Pulmonary artery endothelial cell (primary cell): ENCODE measurements at places on chromosomes 12 and 14. TPM values are rescaled to one million over a fixed set of nuclear protein-coding genes. Genes with fewer than 3 reads are reported as not detected.

DNA sequence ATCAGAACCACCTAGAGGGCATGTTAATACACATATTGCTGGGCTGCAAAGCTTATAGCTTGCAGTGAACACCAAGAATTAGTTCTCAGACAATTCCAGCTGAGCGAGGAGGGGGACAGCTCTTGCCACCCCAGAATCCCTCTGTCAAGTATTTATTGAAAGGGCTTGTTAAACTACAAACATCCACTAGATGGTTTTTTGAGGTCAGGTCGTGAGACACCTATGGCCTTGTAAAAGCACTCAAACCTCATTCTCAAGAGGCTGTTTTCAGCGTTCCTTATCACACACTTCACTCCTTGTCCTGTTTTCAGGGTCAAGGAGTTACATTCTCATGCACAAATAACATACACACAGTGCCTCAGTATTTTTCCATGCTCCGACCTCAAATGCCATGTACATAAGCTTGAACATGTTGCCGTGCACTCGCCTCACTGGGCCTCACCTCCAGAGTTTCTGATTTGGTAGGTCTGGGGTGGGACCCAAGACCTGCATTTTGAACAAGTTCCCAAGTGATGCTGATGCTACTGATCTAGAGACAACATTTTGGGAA is 98.8 kb upstream of the PTPRR start:
- no peak for DNase-seq

DNA sequence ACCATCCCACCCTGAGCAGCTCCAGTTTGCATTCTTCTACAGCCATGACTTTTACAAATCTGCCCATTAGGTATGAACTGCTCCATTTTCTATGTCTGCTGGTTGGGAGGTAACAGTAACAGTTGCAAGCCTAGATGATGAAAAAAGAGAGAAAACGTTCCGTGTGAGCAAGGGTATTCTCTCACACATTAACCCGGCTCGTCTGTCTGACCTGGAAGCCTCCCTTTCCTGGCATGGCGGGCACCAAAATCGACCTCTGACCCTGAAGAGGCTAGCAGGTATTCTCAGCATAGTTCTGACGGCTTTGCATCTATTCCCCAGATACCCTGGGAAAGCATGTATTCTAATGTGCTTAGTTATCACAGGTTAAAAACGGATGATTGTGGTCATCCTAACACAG is 31.8 kb downstream of the APPL2 start:
- no peak for DNase-seq

DNA sequence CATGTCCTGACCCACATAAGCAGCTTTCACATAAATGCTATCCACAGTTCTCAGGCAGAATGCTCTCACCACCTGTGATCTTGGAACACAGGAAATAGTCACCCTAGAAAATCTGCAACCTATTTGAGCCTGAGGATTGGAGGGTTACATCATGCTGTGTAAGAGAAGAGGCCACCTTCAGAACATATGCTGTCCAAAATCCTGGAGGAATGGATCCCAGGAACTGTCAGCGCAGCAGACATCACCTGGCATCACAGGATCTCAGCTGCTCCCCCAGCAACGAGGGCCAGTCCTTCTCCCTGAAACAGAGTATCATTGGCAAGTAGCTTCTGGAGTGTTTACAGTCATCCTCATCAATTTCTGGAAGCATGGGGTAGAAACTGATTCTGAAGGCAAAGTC is 63.2 kb upstream of the LTA4H start:
- no peak for DNase-seq

GRCh38 chr14:103502877-103503276 is 19.8 kb downstream of the CKB start:
- no peak for DNase-seq

DNA sequence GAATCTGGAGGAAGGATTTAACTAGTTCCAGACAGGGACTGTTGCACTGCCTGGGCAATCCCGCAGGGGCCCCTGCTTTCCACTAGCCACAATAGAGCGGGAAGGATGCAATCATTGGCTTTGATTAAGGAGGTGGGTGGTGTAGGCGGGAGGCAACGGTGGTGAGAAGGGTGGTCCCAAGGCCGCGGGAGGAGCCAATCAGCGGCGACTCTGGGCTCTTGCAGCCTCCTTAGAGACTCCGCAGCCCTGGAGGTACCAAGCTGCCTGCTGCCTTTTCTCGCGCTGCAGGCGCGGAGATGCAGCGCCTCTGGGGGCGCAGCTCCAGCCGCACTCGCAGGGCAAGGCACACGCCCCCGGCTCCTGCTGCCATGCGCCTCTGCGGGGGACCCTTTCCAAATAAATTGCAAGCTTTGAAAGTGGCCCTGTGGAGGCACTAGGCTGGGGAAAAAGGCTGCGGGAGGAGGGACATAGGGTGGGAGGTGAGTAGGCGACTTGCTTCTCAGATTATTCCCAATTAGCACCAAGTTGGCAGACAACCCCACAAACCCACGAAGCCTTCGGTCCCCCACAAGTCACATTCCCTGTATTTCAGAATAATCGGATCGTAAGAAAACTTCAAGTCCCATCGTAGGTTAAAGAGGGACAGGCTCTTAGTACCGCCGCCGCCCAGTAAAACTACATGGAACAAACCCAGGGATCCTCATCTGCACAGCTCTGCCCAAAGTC is 858 bp upstream of the KCNA1 start:
- no peak for DNase-seq

DNA sequence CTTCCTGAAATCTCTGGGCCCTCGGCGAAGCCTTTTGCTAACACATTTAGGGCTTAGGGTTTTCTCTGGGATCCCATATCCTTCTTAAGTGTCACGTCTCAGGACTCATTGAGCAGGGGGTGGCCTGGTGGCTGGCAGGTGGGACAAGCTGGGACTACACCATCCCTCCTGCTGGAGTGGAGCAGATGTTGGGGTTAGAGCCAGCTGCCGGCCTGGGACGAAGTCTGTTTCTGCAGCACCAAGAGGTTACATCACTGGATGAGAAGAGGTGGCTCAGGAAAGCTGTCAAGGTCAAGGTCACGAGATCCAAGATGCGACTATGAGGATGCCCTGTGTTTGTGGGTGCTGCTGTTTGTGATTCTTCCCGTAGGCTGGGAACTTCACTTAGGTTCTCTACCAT is 16.3 kb downstream of the SMCO2 start:
- no peak for DNase-seq

DNA sequence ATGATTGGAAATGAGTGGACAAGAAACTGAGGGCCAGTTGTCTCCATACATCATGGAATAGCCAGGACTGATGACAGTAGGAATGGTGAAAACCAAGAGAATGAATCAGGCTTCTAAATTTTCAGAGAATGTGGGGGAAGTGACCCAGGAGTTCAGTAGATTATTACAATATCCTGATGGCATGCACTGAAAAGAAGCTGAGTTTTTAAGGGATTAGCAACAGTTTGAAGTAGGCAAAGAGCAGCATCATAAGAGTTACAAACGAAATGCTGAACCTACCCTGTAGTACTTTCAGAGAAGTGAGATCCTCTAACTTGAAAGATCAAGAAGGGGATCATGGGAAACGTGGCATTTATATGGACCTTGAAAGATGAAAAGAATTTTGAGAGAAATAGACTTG is 13.2 kb downstream of the SLC2A14 start:
- no peak for DNase-seq

DNA sequence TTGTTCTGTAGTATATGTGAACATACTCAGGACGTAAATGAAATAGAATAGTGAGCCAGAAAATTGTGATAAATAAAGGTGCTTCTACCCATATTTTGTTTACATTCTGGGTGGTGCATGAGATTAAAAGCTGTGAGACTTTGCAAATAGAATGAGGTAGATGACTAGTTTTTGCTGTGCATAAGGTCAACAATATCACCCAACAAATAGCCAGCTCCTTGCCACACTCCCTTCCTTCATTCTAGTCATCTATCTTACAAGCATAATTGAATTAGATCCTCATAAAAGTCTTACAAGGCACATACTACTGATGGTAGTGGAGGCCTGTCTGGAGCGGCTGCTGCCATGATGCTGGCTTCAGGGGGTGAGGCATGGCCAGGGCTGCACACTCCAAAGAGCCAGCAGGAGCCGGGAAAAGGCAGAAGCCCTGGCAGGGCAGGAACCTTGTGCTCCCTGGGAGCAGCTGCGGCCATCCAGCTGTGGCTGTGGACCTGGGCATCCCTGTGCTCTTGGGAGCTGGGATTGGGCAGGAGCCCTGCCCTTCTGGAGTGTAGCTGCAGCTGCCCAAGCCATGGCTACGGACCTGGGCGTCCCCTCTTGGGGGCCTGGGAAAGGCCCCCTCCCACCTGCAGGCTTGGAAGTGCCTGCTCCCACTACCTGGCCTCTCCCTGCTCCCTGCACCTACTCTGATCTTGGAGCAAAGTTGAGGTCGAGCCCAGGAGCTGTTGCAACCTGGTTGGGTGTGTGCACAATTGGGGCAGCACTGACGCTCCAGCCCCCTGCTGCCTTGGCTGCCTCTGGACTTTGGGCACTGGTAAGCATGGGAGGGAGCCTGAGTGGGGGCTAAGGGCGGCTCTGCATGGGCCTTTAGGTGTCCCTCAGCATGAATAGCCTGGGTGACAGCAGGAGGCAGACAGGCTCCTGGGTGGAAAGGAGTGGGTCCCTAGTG is 112.8 kb downstream of the DACT1 start:
- no peak for DNase-seq

DNA sequence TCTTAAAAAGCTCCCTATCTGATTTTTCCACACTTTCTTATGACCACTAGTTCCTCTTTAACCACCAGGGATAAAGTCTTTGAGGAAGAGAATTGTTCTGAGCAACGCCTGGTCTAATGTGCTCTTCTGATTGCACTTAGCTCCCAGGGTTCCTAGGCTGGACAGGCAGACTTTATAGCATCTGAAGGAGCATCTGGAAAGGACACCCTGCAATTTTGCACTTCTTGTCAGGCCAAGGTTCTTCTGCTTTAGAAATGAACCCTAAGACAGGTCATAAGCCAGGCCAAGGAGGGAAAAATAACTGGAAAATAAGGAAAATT is 126.3 kb downstream of the KTN1 start:
- no peak for DNase-seq

DNA sequence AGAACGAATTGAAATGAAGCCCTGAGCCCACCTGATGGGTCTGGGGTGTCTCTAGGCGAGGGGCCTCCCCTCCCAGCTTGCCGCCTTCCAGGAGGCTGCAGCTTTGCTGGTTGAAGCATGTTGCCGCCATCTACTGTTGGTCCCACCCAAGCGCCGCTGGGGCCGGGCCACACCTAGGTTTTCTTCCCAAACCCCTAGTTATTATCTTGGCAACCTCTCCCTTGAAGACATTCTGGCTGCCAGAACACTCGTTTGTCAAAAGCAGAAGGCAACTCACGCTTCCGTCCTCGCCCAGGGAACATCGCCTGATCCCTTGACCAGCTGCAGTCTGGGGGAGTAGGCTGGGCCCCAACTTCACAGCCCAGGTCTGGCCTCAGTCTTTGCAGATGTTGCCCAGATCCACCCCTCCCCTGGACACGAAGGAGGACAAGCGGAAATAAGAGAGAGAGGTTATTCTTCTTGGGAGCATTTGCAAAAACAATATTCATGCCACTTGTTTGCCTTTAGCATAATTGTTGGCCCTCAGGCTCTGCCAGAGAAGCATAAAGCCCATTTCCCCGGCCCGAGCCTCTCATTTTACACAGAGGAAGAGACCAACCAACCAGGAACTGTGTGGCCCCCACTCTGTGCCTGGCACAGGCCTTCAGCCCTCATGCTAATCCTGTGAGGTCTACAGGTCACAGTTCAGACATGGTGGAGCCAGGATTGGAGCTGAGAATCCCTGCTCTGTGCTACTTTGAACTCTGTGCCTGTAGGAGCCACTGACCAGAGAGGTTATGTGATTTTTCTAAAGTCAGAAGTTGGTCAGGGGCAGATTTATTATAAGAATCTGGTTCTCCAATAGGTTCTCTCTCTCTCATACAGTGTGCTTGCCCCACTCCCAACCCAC is 6.8 kb downstream of the EMP1 start:
- DNase-seq = no peak

- no peak for DNase-seq
Observed at GRCh38 chr12:132287391-132288238, 41.8 kb downstream of the GALNT9 start.

DNA sequence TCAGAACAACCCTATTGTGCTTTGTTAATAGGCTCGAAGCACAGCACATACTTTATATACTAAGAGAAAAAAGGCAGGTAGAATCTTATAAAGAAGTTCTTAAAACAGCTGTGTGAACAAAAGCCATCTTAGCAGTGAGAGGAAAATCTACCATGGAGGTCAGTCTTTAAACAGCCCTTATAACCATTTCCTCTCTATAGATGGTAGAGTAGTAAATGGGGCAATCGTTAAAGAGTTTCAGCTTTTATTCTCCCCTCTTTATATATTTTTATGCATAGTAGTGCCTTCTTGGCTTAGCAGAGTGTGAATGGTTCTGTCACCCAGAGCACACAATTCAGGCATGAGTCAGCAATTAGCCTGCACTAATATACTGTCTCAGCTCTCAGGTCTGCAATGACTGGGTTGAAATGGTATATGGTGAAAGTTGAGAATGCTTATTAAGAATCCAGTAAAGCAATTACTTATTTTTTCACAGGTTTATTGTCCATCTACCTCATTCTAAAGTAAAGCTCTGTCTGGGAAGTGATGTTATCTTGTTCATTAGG is 305.0 kb downstream of the NELL2 start:
- DNase-seq = no peak

DNA sequence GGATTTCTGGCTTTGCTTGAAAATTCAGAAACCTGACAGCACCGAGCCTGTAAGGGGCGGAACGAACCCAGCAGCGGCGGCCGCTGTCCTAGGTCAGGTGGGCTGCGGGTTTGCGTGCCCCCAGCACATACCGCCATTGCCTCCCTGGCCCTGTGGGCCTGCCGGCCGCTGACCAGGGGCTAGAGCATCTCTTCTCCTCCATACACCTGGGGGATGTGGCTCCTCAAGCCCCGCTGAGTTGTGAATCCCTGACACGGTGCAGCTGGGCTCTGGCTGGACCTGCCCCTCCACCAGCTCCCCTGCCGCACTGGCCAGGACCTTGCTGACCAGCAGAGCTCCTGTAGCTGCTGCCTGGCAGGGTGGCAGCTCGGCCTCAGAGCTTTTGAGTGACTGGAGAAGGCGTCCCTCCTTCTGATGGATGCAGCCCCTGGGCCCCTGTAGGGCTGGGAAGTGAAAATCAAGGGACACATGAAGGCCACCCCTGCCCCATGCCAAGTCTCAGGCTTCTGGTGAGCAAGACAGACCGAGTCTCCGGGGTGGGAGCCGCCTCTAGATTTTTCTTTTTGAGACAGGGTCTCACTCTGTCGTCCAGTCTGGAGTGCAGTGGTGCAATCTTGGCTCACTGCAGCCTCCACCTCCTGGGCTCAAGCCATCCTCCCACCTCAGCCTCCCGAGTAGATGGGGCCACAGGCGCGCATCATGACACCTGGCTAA is 184.9 kb upstream of the SFSWAP start:
- DNase-seq = no peak

DNA sequence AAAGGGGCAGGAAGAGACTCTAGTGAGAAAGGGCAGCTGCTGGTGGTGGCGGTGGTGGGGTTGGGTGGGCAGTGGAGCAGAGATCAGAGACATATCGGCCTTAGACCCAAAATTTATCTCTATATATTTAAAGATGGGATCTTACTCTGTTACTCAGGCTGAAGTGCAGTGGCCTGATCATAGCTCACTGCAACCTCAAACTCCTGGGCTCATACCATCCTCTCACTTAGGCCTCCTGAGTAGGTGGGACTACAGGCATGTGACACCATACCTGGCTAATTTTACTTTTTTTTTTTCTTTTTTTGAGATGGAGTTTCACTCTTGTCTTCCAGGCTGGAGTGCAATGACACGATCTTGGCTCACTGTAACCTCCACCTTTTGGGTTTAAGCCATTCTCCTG is 18.6 kb upstream of the ITGA5 start:
- no peak for DNase-seq

GRCh38 chr12:68932128-68932960 is 627 bp downstream of the CPM start:
- DNase-seq = no peak

The WIF1 gene
- not detected in 2 replicates for total RNA-seq

The PUS1 gene
- 16.6 and 27.1 TPM in 2 replicates for total RNA-seq

The HCAR3 gene
- total RNA-seq = not detected in 2 replicates

The KRT73 gene
- total RNA-seq = not detected in 2 replicates

The OR4K15 gene
- not detected in 2 replicates for total RNA-seq
